ENCODE measurements at places on chromosomes 11 and 22.

- no peak for DNase-seq
Measured at GRCh38 chr11:134734141-134734845, 322.3 kb upstream of the B3GAT1 start.

DNA sequence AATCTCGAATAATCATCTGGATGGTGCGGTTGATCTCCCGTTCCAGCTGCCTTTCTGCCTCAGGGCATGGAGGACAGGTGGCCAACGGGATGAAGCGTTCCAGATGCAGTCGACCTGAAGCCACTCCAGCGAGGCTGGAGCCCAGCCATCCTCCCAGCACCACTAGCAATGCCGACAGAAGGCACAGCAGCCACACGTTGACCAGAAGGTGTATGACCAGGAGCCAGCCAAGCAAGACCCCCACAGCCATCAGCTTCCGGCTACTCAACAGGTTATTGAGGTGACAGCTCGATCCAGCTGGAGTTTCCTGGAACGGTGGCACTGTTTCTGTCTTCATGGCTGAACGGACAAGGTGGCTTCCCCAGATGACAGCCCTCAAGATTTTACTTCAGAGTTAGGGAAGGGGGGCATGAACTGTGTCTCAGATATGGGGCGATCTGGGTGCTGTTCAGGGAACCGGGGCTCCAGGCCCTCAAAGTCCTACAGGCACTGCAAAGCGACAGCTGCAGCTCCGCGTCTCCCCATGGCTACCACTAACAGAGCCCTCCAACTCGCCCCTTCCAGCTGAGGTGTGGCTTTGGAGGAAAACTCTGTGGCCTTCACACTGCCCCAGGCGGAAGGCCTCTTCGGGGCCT lies 559 bp downstream of the SNX19 start:
- DNase-seq, result peak; percentile 7

- DNase-seq, result no peak
Measured at GRCh38 chr11:126390272-126390867, 34.9 kb downstream of the ST3GAL4 start.

GRCh38 chr11:72226701-72227100 lies 2.1 kb downstream of the INPPL1 start:
- DNase-seq, result no peak

DNA sequence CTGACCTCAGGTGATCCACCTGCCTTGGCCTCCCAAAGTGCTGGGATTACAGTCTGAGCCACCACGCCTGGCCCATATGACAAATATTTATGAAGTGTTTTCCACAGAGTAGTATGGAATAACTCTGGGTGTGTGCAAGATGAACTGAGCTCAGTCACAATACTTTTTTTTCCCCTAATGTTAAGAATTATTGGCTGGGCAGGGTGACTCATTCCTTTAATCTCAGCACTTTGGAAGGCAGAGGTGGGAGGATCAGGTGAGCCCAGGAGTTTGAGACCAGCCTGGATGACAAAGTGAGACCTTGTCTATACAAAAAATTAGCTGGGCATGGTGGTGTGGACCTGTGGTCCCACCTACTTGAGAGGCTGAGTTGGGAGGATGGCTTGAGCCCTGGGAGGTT lies 6.4 kb downstream of the PTPRJ start:
- DNase-seq, result no peak

DNA sequence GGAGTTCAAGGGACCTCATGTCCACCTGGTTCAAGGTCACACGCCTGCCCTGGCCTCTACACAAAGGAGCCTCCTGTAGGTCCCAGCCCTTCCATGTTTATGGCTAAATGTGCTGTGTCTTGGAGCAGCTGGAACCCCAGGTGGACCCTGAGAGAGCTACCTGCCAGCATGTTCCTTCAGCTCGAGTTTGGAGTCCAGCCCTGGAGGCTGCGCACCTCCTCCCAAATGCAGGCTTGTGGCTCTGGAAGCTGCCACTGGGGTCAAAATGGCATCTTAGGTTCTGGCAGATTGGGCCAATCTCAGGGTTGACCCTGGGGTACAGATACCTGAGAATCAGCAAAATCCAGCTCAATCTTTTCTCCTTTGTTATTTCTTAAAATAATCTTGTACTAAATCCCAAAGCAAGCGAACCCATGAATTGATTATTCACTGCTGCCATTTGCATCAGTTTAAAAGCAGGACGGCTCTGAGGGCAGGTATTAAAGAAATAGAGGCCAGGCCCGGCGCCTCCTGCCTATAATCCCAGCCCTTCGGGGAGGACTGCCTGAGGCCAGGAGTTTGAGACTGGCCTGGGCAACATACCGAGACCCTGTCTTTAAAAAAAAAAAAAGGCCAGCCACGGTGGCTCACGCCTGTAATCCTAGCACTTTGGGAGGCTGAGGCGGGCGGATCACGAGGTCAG lies 2.9 kb downstream of the TNFRSF13C start:
- no peak for DNase-seq

- no peak for DNase-seq
Measured at GRCh38 chr11:134032501-134033091, 36.3 kb upstream of the JAM3 start.
